ENCODE measurements at places on chromosomes 16 and 17. TPM values are rescaled to one million over a fixed set of nuclear protein-coding genes. Genes with fewer than 3 reads are reported as not detected.

The UQCRC2 gene
- 279 TPM for total RNA-seq

The ACSM5 gene
- not detected for total RNA-seq

The CD300C gene
- 0.56 TPM for total RNA-seq

DNA sequence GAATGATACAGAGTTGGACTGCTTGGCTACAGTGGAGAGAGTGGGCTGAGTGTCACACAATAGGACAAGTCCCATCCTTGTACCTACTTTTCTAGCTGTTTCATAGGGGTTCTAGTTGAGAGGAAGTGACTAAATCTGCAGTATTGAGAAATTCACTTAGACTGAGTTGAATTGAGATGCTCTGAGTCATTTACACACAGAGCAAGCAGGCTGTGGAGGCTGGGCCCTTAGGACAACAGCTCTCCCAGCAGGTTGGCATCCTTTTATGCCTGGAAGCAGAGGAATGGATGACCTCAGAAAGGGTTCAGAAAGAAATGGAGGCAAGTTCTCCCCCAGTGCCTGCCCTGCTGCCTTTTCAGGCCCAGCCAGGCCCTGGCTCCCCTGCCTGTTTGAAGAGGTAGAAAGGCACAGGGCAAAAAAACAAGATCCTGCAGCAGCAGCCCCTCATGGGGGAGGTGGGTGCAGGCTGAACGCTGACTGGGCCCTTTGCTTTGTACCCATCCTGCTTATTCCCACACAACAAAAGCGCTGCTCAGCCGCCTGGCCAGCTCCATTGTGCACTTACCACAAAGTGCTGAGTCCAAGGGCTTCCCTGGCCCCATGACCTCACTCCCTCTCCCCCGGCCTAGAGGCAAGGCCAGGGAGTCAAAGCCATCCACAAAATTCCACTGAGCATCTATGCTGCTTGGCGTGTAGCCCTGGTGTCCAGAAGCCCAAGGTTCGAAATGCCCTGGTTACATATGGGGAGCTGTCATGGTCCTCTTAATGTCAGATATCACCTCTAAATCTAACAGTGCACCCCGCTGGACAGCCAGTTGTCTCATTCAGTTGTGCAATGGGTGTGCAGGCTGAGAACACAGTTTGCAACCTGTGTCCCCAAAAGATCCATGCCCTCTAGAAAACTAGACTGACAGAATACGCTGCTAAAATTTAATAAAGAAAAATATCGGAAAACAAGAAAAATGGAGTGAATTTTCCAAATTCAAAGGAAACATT, 5.4 kb upstream of the CRYBA1 start:
- H3K27ac ChIP-seq = no peak overlapping the region
- no peak for DNase-seq
- no peaks in the 10 kb centered on the region for H3K27me3 ChIP-seq
- H3K4me3 ChIP-seq = no peak overlapping the region
- H3K4me1 ChIP-seq = peaks cover 12% of the 10 kb centered on the region

- H3K4me3 ChIP-seq = no peak overlapping the region
- peaks cover 6% of the 10 kb centered on the region for H3K4me1 ChIP-seq
These were observed 50.4 kb upstream of the CIBAR2 start for GRCh38 chr16:85162478-85163277.

DNA sequence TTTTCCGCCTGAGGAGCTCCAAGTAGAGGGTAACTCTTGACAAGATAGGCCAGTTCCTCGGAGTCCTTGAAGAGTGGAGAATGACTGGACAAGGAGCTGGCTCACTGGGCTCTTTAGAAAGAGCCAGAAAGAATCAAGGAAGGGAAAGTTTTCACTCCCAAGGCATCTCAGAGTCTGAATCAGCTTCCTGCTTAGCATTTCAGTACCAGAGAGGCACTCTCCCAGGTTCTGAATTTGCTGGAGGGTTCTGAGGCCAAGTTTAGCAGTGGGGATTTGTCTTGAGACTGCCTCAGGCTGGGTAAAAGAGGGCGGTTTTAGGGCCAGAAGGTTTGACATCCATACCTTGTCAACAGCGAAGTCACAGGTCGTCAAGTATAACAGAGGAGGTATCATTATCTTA, 25.5 kb downstream of the GP2 start:
- H3K36me3 ChIP-seq = no peaks in the 10 kb centered on the region
- no peak for DNase-seq
- H3K4me3 ChIP-seq = no peak overlapping the region

DNA sequence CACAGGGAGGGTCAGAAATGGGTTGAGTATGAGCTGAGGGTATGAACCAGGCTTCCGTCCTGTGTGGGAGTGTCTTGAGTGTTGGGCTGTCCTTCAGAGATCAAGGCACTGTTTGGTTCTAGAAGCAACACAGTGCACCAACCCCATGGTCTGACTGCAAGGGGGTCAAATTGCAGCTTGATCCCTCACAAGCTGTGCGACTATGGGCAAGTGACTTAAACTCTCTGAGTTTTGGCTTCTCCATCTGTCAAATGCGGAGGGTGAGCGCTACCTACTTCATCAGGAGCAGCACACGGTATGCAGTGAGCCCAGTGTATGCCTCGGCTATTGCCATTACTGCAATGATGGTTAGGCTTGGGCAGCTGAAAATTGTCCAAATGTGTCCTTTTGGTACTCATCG, 21.0 kb downstream of the SEC14L5 start:
- H3K27me3 ChIP-seq = peaks cover 7% of the 10 kb centered on the region
- peaks cover 2% of the 10 kb centered on the region for H3K36me3 ChIP-seq
- no peaks in the 10 kb centered on the region for H3K4me1 ChIP-seq
- no peak overlapping the region for H3K27ac ChIP-seq
- DNase-seq = no peak
- H3K4me3 ChIP-seq = no peak overlapping the region

- H3K4me1 ChIP-seq = no peaks in the 10 kb centered on the region
- no peaks in the 10 kb centered on the region for H3K36me3 ChIP-seq
- no peak overlapping the region for H3K4me3 ChIP-seq
- no peak overlapping the region for H3K27ac ChIP-seq
These were observed 1551.7 kb upstream of the GOT2 start for GRCh38 chr16:60285794-60286193.

DNA sequence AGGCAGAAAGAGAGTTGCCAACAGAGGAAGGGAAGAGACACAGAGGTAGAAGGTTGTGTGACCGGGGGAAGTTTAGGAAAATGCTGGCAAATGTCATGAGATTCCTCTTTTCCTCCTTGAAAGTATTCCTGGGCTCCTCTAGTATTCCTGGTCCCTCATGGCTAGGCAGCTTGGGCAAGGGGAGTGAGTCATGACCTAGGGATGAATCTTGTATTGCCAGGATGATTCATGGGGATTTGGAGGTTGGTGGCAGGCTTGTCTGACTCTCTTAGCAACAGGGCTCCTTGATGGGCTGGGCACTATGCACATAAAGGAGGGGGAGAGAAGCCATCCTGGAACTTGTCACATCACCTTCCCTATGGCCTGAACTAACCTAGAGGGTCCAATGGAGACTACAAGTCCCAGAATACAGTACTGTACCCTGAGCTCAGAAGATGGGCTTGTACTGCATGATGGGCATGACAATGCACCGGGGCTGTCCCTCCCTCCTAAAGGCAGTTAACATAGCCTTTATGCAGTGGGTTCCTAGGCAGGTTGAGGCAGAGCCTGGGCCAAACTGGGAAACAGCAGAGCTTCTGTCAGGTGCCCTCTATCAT, 2.1 kb upstream of the SEZ6 start:
- no peak overlapping the region for H3K4me3 ChIP-seq
- peaks cover 59% of the 10 kb centered on the region for H3K27me3 ChIP-seq
- no peak for DNase-seq
- no peaks in the 10 kb centered on the region for H3K36me3 ChIP-seq
- H3K4me1 ChIP-seq = no peaks in the 10 kb centered on the region
- H3K27ac ChIP-seq = no peak overlapping the region

DNA sequence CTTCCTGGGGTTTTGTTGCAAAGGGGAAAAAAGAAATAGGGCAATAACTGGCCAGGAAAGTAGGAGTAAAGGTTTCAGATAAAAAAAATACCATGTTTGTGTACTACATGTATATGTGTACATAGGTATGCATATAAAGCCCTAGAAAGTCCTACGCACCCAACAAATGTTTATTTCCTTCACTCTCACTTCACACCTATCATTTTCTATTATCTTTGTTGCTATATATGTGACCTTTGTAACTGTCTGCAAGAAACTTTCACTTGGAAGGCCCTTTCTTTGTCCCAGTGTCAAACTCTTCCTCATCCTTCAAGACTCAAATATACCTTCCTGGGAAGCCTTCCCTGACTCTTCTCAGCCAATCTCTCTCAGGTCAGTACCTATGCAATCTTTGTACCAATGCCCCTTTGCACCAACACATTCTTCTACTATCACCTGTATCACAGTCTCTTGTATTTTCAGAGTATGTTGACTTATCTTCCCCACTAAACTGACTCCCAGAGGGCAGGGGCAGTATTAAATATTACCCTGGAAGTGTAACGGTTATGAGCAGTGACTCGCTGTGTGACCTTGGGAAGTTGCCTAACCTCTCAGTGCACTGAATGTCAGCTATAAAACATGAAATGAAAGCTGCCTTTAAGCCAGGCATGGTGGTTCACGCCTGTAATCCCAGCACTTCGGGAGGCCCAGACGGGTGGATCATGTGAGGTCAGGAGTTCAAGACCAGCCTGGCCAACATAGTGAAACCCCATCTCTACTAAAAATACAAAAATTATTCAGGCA, 6.5 kb downstream of the XPO6 start:
- no peak overlapping the region for H3K27ac ChIP-seq
- no peak overlapping the region for H3K4me3 ChIP-seq
- H3K4me1 ChIP-seq = peaks cover 52% of the 10 kb centered on the region
- peaks cover 55% of the 10 kb centered on the region for H3K36me3 ChIP-seq
- H3K27me3 ChIP-seq = no peaks in the 10 kb centered on the region

DNA sequence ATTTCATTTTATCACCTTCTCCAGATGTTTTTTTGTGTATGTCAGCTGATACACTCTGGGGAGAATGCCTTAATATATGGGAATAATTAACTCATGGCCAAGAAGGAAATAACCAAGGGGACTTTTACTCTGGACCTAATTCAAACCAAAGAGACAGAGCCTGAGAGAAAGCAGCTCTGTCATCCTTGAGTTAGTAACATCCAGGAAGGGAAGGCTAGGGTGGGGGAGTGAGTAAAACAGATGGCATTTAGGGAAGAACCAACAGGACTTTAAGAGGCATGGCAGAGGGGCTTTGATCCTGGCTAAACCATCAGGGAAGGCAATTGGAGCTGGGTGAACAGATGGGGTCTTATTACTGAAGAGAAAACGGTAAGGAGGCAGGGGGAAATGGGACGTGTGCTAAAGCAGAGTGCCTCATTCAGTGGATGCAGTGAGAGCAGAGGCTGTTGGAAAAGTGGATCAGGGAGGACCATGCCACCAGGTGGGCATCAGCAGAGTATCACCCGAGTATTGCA, 2.5 kb upstream of the SMPD3 start:
- no peaks in the 10 kb centered on the region for H3K36me3 ChIP-seq
- no peak overlapping the region for H3K4me3 ChIP-seq
- DNase-seq = no peak
- H3K27ac ChIP-seq = no peak overlapping the region
- peaks cover 20% of the 10 kb centered on the region for H3K27me3 ChIP-seq

DNA sequence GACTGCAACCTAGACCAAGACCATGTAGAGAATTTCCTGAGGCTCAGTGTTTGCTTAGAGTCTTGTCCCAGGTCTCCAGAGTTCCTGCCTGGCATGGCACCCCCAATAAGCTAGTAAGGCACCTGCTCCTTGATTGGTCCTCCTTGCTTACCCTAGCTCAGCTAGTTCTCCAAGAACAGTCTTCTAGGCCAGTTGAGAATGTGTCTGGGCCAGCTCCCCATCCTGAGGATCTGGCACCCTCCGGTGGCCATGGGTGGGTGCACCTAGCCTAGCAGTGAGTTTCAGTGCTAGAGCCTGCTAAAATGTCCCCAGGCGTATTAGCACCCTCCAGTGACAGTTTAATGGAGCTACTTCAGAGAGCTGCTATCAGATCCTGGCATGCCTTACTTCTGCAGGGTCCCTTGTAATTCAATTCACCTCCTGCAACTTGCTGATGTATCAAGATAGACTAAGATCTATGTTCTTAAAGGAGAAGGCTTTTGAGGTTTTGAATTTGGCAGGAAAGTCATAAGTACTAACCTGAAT, 44.4 kb upstream of the MED13 start:
- no peaks in the 10 kb centered on the region for H3K27me3 ChIP-seq

- H3K4me1 ChIP-seq = no peaks in the 10 kb centered on the region
- no peaks in the 10 kb centered on the region for H3K27me3 ChIP-seq
- no peak overlapping the region for H3K27ac ChIP-seq
- no peak overlapping the region for H3K4me3 ChIP-seq
These were observed 35.5 kb upstream of the PVALEF start for GRCh38 chr17:81129711-81130367.

DNA sequence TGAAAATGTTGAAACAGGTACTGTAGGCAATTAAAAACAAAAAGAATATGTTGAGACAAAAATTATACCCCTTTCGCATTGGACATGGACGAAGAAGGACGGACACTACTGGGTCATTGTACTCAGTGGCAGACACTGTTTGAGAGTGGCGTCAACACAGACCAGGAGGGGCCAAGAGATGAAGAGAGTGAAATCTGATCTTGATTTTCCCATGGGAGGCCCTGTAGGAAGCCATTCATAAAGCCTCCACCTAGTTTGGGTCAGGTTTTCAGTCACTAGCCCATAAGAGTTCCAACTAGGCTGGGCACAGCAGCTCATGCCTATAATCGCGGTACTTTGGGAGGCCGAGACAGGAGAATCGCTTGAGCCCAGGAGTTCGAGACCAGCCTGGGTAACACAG, 23.6 kb upstream of the SMURF2 start:
- no peaks in the 10 kb centered on the region for H3K27me3 ChIP-seq
- H3K4me3 ChIP-seq = no peak overlapping the region
- no peak for DNase-seq
- no peak overlapping the region for H3K27ac ChIP-seq
- no peaks in the 10 kb centered on the region for H3K36me3 ChIP-seq
- no peaks in the 10 kb centered on the region for H3K4me1 ChIP-seq

- no peak overlapping the region for H3K4me3 ChIP-seq
- H3K36me3 ChIP-seq = no peaks in the 10 kb centered on the region
- peaks cover 58% of the 10 kb centered on the region for H3K4me1 ChIP-seq
These were observed 7.8 kb upstream of the RNF213 start for GRCh38 chr17:80252871-80253270.

DNA sequence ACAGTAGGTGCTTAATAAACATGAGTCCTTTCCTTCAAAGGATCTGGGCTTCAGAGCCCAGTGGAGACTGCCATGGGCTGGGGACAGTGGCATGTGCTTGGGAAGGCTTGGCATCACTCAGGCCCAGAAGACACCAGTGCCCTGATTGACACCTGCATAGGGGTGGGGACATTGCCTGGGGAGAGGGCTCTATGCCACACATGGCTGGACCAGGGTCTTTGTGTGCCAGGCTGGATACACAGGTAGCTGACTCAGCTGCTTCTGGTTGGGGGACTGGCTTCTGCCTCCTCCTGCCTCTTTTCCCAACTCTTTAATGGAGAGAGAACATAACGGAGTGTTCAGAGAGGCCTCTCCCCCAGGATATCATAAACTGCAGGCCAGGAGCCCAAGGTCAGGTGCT, 93.1 kb upstream of the TMEM97 start:
- no peak overlapping the region for H3K4me3 ChIP-seq
- peaks cover 27% of the 10 kb centered on the region for H3K4me1 ChIP-seq
- H3K27me3 ChIP-seq = peaks cover 38% of the 10 kb centered on the region

Measured in activated CD8-positive, alpha-beta memory T cell treated with anti-CD3 and anti-CD28 coated beads, Interleukin-2, amount 10 ng/mL, durations not matched to agents 7 days and 5 days (primary cell).